ENCODE measurements at places on chromosomes 3 and 15. TPM values are rescaled to one million over a fixed set of nuclear protein-coding genes. Genes with fewer than 3 reads are reported as not detected.

GRCh38 chr3:157174290-157174648 is 14.3 kb upstream of the CCNL1 start:
- no peak for DNase-seq

- DNase-seq = no peak
These were observed 22.2 kb upstream of the RHO start for GRCh38 chr3:129506231-129506742.

DNA sequence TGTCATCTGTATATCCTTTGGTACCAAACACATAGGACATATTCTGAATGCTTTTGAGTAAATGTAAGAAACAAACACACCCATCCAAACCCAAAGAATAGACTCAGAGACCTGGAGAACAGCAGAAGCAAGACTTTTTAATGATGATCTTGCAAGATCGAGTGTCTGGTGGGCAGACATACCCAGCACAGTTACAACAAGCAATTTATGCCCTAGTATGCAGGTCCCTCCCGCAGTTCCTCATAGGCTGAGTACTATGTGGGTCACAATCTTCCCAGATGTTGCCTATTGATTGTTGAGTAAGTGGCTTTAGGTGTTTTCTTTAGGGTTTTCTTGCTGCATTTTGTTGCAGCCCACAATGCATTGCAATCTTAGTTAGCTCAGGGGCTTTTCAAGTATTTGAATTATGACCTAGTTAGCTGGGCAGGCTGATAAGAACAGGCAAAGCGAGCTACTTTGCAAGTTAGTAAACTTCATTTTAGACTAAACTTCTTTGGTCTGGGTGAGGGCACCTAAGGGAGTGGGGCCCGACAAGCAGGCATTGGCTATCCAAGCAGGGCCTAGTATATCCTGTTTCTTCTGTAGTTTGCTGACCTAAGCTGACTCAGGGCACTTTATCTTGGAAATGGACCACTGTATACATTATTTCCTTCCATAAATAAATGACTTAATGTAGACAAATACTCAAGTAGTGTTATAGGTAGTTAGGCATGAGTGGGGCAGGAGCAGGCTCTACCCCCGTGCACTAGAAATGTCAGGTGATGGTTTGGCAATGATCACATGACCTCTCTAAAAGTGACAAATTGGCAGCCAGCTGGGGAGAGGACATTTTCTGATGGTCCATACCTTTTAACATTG is 87.3 kb upstream of the LIPC start:
- DNase-seq = no peak

- no peak for DNase-seq
These were observed 198.1 kb downstream of the RSL24D1 start for GRCh38 chr15:54998661-54999060.

DNA sequence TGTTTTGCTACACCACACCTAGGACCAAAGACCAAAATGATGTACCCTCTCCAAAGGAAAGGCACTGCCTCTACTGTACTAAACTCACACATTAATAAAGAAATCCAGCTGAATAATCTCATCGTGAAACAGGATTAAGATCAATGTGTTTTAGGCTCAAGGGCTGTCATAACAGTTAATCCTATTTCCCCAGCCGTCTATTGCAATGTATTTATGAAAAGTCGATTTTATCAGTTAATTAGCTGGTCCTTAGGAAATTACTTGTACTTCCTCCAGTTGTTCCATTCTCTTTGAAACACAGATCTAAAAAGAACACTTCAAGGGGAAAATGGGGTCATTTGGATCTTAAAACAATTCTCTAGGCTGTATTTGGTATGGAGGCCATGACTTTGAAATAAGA is 8.5 kb downstream of the ETV5 start:
- DNase-seq = no peak

The ZDHHC23 gene
- total RNA-seq = 2.2 TPM

GRCh38 chr3:71066849-71067261 is 516.7 kb downstream of the FOXP1 start:
- no peak for DNase-seq

DNA sequence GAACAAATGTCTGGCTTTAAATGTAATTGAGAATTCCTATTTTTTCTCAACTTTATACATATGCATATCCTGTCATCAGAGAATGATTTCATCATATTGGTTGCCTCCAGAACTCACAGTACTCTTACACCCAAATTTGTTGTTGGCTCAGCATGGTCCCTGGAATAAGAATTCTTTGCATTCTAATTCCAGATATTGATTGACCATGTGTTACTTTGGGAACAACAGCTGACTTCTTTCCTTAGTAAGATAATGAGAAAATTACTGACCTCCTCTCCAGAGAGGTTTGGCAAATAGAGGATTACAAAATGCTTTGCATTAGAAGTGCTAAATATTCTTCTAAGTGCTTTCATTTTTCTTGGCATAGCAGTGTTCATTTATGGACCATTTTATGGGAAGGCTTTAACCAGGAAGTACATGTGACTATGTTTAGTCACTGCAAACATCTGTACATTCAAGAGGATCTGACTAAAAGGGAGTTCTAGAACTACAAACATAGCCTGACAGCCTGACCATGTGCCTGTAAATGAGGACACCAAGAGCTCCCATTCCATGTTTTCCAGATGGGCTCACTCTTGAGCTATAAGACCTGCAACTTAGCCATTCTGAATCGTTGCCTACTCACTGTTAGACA is 391.6 kb upstream of the DPPA4 start:
- no peak for DNase-seq

DNA sequence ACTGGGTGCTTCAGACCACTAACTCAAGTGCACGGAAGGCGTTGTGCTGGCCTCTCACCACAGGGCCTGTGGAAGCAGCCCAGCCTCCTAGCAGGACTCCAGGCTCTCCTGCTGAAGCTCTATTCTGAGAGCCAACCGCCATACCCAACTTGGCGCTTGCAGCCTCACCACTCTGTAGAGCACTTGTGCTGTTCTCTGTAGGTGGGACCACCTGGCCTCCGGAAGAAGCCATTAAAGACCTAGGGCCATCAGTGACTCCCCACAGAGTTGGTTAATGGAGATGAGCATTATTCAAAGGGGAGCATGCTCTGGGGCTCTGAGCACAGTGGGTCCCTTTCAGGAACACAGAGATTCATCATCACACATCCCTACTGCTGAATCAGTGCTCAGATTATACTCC is 50.9 kb downstream of the C3orf85 start:
- DNase-seq = no peak
